ENCODE measurements at places on chromosomes 2 and 18.
A peak's percentile ranks its signal among the peaks of the same experiment; 100 is the strongest.

GRCh38 chr18:32906506-32907310 is 133.9 kb upstream of the KLHL14 start:
- H3K4me3 ChIP-seq, result no peak overlapping the region
- DNase-seq, result no peak
- H3K27ac ChIP-seq, result no peak overlapping the region
- no peaks in the 10 kb centered on the region for H3K36me3 ChIP-seq
- peaks cover 7% of the 10 kb centered on the region for H3K27me3 ChIP-seq

DNA sequence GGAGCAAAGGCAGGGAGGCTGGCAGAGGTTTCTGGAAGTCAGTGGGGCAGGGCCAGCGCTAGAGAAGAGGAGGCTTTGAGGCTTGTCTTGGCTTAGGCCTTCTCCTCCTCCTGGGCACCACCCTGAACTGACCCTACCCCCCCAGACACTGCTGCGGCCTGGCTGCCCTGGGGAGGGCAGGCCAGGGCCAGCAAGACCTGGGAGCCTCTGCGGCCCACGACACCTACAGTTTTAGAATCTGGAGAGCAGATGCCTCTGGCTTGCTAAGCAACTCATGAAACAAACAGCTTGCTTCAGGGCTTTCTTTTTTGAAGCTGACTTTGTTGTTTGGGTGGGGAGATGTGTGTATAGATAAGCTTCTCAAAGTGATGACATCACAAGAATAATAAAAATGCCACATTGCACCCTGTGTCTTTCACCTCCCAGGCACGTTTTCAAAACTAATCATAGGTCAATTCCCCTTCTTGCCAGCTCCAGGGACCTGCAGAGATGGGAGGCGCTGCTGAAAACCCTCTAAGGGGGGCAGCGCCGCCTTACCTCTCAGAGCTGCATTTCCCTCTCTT is 46.2 kb upstream of the SMAD7 start:
- H3K4me3 ChIP-seq, result no peak overlapping the region
- no peaks in the 10 kb centered on the region for H3K27me3 ChIP-seq
- DNase-seq, result no peak
- H3K27ac ChIP-seq, result peak overlapping the region; percentile 100
- H3K36me3 ChIP-seq, result no peaks in the 10 kb centered on the region

- DNase-seq, result peak; percentile 77
- H3K4me1 ChIP-seq, result peaks cover 87% of the 10 kb centered on the region
- H3K27me3 ChIP-seq, result no peaks in the 10 kb centered on the region
- no peaks in the 10 kb centered on the region for H3K36me3 ChIP-seq
- no peak overlapping the region for H3K4me3 ChIP-seq
Observed at GRCh38 chr2:237205043-237205541, 119.4 kb downstream of the COPS8 start.

GRCh38 chr2:134142903-134143302 is 111.0 kb upstream of the MGAT5 start:
- H3K27ac ChIP-seq, result no peak overlapping the region
- no peaks in the 10 kb centered on the region for H3K27me3 ChIP-seq

DNA sequence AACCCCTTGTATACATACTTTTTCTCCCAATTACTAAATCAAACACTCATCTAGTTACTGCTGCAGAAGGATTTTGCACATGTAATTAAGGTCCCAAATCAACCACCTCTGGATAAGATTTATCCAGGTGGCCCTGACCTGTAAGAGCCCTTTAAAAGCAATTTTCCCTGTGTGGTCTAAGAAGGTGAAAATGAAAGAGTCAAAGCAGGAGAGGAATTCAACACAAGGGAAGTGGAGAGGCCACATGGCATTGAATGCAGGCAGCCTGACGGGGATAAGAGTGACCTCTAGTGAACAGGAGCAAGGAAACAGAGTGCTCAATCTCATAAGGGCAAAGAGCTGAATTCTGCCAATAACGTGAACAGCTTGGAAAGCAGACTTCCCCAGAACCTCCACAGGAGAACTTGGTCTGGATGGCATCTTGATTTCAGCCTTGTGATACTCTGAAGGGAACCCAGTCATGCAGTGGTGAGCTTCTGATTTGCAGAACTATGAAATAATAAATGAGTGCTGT is 27.2 kb downstream of the PPP3R1 start:
- H3K27me3 ChIP-seq, result no peaks in the 10 kb centered on the region
- peaks cover 12% of the 10 kb centered on the region for H3K36me3 ChIP-seq
- H3K4me1 ChIP-seq, result peaks cover 48% of the 10 kb centered on the region

DNA sequence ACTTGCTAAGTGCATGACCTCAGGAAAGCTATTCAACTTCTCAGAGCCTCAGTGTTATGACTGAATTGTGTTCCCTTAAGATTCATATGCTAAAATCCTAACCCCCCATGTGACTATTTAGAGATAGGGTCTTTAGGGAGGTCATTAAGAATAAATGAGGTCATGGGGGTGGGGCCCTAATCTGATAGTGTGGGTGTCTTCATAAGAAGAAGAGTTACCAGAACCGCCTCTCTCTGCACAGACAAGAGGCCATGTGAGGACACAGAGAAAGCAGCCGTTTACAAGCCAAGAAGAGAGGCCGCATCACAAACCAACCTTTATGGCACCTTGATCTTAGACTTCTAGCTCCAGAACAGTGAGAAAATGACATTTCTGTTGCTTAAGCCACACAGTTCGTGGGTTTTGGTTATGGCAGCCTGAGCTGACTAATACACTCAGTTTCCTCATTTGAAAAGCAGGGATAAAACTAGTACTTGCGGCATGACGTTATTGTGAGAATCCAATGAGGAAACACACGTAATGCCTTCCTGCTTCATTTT is 9.9 kb downstream of the SH2D6 start:
- H3K4me3 ChIP-seq, result no peak overlapping the region
- no peaks in the 10 kb centered on the region for H3K36me3 ChIP-seq
- H3K27me3 ChIP-seq, result no peaks in the 10 kb centered on the region
- H3K27ac ChIP-seq, result no peak overlapping the region
- peaks cover 16% of the 10 kb centered on the region for H3K4me1 ChIP-seq

DNA sequence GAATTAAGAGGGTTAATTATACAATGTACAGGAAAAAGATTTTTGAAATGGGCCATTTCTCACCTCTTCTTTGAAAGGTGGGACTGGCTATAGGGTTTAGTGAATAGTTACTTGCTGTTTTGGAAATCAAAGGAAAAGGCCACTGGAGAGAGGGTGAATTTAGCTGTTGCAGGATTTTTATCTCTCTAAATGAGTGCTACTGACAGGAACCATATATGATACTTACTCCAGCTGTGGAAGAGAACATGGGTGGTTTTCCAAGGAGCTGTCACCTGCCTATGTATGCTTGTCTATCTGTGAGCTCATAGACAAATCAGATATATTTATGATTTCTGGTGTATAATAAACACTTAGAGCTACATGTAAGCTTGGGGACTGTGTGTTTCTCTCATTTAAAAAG is 430.4 kb downstream of the MTX2 start:
- no peaks in the 10 kb centered on the region for H3K36me3 ChIP-seq
- no peak overlapping the region for H3K27ac ChIP-seq
- no peak overlapping the region for H3K4me3 ChIP-seq
- H3K27me3 ChIP-seq, result peaks cover 2% of the 10 kb centered on the region
- no peaks in the 10 kb centered on the region for H3K4me1 ChIP-seq
- no peak for DNase-seq

GRCh38 chr18:38367473-38367872 is 801.9 kb upstream of the CELF4 start:
- H3K4me1 ChIP-seq, result peaks cover 4% of the 10 kb centered on the region
- H3K27me3 ChIP-seq, result no peaks in the 10 kb centered on the region
- no peak overlapping the region for H3K27ac ChIP-seq

- no peak overlapping the region for H3K4me3 ChIP-seq
- DNase-seq, result no peak
- H3K4me1 ChIP-seq, result peaks cover 22% of the 10 kb centered on the region
- H3K27me3 ChIP-seq, result no peaks in the 10 kb centered on the region
- H3K36me3 ChIP-seq, result peaks cover 61% of the 10 kb centered on the region
Observed at GRCh38 chr2:69092857-69093256, 79.9 kb downstream of the ANTXR1 start.

GRCh38 chr18:77119851-77120491 is 12.6 kb downstream of the MBP start:
- H3K4me1 ChIP-seq, result peaks cover 22% of the 10 kb centered on the region
- H3K36me3 ChIP-seq, result peaks cover 7% of the 10 kb centered on the region
- no peaks in the 10 kb centered on the region for H3K27me3 ChIP-seq
- DNase-seq, result peak; percentile 79
- H3K27ac ChIP-seq, result no peak overlapping the region

- no peak overlapping the region for H3K4me3 ChIP-seq
- H3K4me1 ChIP-seq, result peaks cover 46% of the 10 kb centered on the region
Observed at GRCh38 chr2:237501892-237502513, 15.0 kb downstream of the MLPH start.

- no peak for DNase-seq
- no peaks in the 10 kb centered on the region for H3K27me3 ChIP-seq
- no peak overlapping the region for H3K27ac ChIP-seq
- H3K36me3 ChIP-seq, result no peaks in the 10 kb centered on the region
- H3K4me1 ChIP-seq, result peaks cover 59% of the 10 kb centered on the region
Observed at GRCh38 chr2:240454106-240454901, 18.8 kb downstream of the GPC1 start.

- peaks cover 7% of the 10 kb centered on the region for H3K4me1 ChIP-seq
- H3K36me3 ChIP-seq, result no peaks in the 10 kb centered on the region
- H3K27ac ChIP-seq, result no peak overlapping the region
- no peak overlapping the region for H3K4me3 ChIP-seq
- peaks cover 3% of the 10 kb centered on the region for H3K27me3 ChIP-seq
Observed at GRCh38 chr2:56515399-56515798, 331.6 kb downstream of the CCDC85A start.

GRCh38 chr2:76921006-76921405 is 601.2 kb downstream of the LRRTM4 start:
- DNase-seq, result no peak
- no peak overlapping the region for H3K27ac ChIP-seq
- no peak overlapping the region for H3K4me3 ChIP-seq
- peaks cover 4% of the 10 kb centered on the region for H3K27me3 ChIP-seq

GRCh38 chr2:98793275-98793674 is 62.3 kb upstream of the MGAT4A start:
- H3K27ac ChIP-seq, result no peak overlapping the region
- no peak overlapping the region for H3K4me3 ChIP-seq
- H3K4me1 ChIP-seq, result no peaks in the 10 kb centered on the region

DNA sequence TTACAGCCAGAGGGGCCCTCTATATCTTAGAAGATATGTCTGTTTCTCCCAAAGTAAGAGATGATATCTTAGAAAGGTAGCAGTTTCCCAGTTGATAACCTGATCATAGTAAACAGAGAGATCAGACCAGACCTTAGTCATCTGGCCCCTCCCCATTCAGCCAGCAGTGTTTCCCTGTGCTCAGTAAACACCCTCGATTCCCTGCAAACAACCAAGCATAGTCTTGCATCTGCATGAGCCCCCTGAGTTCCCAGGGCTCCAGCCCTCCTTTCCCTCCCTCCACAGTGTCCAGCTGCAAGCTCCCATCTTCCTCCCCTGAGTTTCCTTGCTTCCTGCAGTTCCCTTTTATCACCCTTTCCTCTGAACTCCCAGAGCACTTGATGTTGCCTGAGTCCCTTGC is 20.3 kb downstream of the NRP2 start:
- no peak overlapping the region for H3K4me3 ChIP-seq
- H3K4me1 ChIP-seq, result peaks cover 93% of the 10 kb centered on the region
- no peaks in the 10 kb centered on the region for H3K27me3 ChIP-seq
- no peak overlapping the region for H3K27ac ChIP-seq

DNA sequence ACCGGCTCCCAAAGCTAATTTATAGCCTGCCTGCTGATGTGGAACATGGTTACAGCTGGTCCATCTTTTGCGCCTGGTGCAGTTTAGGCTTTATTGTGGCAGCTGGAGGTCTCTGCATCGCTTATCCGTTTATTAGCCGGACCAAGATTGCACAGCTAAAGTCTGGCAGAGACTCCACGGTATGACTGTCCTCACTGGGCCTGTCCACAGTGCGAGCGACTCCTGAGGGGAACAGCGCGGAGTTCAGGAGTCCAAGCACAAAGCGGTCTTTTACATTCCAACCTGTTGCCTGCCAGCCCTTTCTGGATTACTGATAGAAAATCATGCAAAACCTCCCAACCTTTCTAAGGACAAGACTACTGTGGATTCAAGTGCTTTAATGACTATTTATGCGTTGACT is 51.4 kb downstream of the TMEM178A start:
- no peak overlapping the region for H3K27ac ChIP-seq
- H3K36me3 ChIP-seq, result no peaks in the 10 kb centered on the region
- peaks cover 13% of the 10 kb centered on the region for H3K4me1 ChIP-seq
- DNase-seq, result no peak
- H3K27me3 ChIP-seq, result no peaks in the 10 kb centered on the region

DNA sequence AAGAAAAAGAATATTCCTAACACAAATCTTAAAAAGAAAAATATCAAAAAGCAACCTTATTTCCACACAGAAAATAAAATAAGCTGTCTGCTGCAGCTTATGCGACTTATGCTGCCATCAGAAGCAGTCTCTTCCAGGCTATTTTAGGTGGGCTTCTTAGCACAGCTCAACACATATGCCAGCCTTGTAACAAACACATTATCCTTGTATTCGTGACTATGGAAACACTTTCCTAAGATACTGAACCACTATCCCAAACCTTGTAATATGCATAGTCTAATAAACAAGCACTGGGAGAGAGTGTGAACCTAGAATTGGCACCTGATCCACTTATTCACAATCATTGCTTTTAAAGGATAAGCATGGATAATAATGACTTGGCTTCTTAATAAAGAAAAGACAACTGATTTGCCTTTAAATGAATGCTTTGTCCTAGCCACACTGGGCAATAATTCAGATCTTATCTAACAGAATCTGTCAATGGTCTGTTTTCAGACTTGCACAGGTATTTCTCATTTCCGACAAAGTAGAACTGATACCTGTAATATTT is 40.0 kb upstream of the RNU4ATAC start:
- H3K36me3 ChIP-seq, result peaks cover 9% of the 10 kb centered on the region
- H3K4me1 ChIP-seq, result peaks cover 20% of the 10 kb centered on the region
- no peak overlapping the region for H3K27ac ChIP-seq
- no peaks in the 10 kb centered on the region for H3K27me3 ChIP-seq

GRCh38 chr2:117714110-117714509 is 100.4 kb upstream of the DDX18 start:
- H3K4me3 ChIP-seq, result no peak overlapping the region
- H3K36me3 ChIP-seq, result no peaks in the 10 kb centered on the region
- no peaks in the 10 kb centered on the region for H3K27me3 ChIP-seq
- DNase-seq, result no peak
- H3K4me1 ChIP-seq, result no peaks in the 10 kb centered on the region
- no peak overlapping the region for H3K27ac ChIP-seq

GRCh38 chr2:107002735-107003134 is 116.8 kb upstream of the ST6GAL2 start:
- H3K4me1 ChIP-seq, result peaks cover 32% of the 10 kb centered on the region
- H3K36me3 ChIP-seq, result no peaks in the 10 kb centered on the region
- H3K27me3 ChIP-seq, result no peaks in the 10 kb centered on the region
- H3K27ac ChIP-seq, result peak overlapping the region; percentile 83

GRCh38 chr2:149860276-149860921 is 272.8 kb upstream of the MMADHC start:
- peaks cover 5% of the 10 kb centered on the region for H3K36me3 ChIP-seq
- no peak for DNase-seq
- no peak overlapping the region for H3K4me3 ChIP-seq
- no peaks in the 10 kb centered on the region for H3K27me3 ChIP-seq
- H3K27ac ChIP-seq, result peak overlapping the region; percentile 50

- DNase-seq, result peak; percentile 78
- no peaks in the 10 kb centered on the region for H3K4me1 ChIP-seq
- no peak overlapping the region for H3K27ac ChIP-seq
- no peak overlapping the region for H3K4me3 ChIP-seq
- no peaks in the 10 kb centered on the region for H3K36me3 ChIP-seq
- H3K27me3 ChIP-seq, result peaks cover 3% of the 10 kb centered on the region
Observed at GRCh38 chr2:239871481-239872435, 153.4 kb downstream of the NDUFA10 start.

Measured in osteocyte (in vitro differentiated cells).